T follicular helper cell (primary cell): ENCODE measurements at places on chromosomes 12 and 14.

- DNase-seq, result no peak
Measured at GRCh38 chr12:95322326-95322725, 104.7 kb downstream of the VEZT start.

DNA sequence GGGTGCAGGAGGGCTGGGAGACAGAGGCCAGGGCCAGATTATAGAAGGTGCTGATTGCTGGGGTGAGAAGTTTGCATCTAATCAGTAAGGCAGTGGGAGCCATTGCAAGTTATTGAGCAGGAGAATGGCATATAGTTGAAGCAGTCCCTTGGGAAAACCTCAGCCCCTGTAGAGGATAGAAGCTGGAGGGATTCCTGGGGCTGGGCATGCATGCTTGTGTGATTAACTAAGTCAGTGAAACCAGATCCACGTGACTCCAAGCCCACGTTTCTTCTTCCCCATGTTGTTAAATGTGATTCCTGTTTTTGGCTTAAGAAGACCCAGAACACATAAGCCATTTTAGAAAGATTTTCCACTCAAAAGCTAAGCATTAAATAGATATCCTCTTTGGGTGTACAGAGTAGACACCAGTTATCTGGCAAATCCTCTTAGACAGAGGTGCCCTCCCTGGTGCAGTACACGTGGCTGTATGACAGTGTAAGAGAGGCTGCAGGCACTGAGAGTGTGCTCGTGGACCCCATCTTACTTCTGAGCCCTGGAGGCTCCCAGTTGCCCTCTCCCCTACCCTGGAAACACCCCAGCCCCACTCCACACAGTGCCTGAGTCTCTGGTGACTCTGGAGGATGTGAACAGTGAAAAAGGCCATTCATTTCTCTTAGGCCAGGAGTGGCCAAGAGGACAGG, 3.2 kb downstream of the C14orf132 start:
- no peak for DNase-seq

DNA sequence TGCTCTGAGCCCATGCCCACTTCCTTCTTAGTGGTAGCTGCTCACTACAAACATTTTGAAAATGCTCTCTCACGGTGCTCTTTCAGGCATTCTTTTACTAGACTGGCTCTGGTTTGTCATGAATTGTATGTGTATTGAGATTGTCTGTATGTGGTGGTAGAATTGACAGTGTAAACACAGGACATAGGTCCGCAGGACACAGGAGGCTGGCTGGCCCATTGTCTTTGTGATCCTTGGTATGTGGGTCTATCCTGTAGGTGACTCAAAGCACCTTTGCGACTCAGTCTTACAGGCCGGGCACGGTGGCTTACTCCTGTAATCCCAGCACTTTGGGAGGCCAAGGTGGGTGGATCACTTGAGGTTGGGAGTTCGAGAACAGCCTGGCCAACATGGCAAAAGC, 250.9 kb downstream of the C12orf75 start:
- no peak for DNase-seq

- no peak for DNase-seq
Measured at GRCh38 chr14:103519837-103520212, 2.8 kb downstream of the CKB start.

- DNase-seq, result no peak
Measured at GRCh38 chr12:53100466-53101151, 2.7 kb upstream of the SOAT2 start.

- DNase-seq, result no peak
Measured at GRCh38 chr14:75917946-75918335, 63.9 kb downstream of the TGFB3 start.

DNA sequence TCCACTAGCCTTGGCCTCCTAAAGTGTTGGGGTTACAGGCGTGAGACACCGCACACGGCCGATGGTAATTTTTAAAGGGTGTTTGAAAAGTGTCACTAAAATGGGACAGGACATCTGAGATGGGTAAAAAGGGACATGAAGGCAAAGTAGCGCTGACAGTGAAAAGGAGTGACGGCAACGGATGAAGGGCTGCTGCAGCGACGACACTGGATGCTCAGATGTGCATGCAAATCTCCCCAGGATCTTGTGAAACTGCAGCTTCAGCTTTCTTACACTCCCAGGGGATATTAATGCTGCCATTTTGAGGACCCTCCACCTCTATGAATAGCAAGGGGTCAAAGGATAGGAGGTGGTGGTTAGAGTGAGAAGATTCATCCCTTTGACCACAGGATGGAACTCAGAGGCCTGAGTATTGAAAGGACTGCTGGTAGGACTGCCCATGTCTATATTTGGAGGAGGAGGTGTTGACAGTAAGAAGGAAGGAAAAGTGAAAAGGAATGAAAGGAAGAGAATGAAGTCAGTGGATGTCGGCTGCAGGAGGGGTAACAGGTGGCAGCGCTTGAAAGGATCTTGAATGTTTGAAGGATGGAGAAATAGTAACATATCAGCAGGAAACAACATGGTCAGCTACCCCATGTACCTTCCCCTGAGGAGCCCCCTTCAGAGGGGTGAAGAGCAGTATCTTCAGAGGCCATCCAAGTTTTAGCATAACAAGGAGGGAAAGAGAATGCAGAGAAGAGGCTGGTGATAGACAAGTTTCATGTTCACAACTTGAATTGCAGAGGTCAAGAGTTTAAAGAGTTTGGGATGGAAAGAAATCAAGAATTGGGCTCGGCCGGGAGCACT, 37.1 kb downstream of the CLIP1 start:
- no peak for DNase-seq

- no peak for DNase-seq
Measured at GRCh38 chr14:32764131-32764530, 174.5 kb upstream of the NPAS3 start.
